Vagina (tissue), 2 donors: ENCODE measurements at places on chromosomes 16 and 17. TPM values are rescaled to one million over a fixed set of nuclear protein-coding genes. Genes with fewer than 3 reads are reported as not detected.

SULT1A2 gene
- total RNA-seq: not detected

NOG gene
- 7.4 TPM for total RNA-seq

HOXB6 gene
- total RNA-seq: 1.2 TPM

CCDC78 gene
- 7.6 TPM for total RNA-seq

CDR2L gene
- 13.5 TPM for total RNA-seq

UNC13D gene
- total RNA-seq: 32.7 TPM

HSD17B2 gene
- total RNA-seq: 2.9 TPM

ZNF385C gene
- 0.49 TPM for total RNA-seq

TOP2A gene
- 16.9 TPM for total RNA-seq

PABPN1L gene
- total RNA-seq: not detected

CACNG3 gene
- total RNA-seq: not detected

DNA sequence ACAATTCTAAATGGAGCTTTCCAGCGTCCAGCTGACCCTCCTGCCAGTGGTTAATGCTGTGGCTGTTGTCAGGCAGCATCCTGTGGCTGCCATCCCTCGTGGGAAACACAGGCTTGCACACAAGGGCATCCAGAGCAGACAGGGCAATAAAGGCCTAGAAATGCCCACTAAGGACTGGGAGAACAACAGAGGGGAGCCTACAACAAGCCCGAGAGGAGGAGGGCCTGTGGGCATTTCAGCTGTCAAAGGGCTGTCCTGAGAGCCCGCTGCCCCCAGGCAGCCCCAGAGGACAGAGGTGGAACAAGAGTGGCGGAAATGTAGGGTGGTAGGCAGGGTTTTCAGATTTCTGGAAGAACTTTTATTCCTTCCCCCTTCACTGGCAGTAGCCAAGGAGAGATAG is 81.1 kb downstream of the TNRC6C start:
- no peak for DNase-seq

GRCh38 chr16:53234836-53235235 is 180.0 kb downstream of the CHD9 start:
- DNase-seq: no peak

- DNase-seq: no peak
These were observed 9.2 kb downstream of the CHD3 start for GRCh38 chr17:7897773-7898172.

GRCh38 chr16:81855552-81856153 is 76.6 kb downstream of the PLCG2 start:
- DNase-seq: no peak

DNA sequence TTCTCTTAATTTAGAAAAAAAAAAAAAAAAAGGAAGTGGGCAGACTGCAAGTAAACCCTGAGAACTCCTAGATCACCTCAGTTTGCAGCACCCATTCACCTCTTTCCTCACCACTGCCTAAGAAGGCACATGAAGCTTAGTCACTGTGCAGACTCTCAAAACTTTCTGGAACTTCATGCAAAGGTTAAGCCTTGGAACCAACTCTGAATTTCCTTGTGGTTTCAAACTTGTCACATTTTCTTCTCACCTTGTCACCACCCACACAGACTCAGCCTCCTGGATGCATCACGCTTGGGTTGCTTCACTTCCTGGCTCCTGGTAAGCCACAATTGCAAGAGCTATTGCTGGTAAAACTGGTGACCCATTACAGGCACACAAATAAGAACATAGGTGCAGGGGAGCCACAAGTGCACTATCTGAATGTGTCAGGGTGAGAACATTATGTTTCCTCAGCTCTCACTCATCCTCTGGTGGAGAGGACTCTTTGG is 15.0 kb upstream of the CPD start:
- DNase-seq: no peak

DNA sequence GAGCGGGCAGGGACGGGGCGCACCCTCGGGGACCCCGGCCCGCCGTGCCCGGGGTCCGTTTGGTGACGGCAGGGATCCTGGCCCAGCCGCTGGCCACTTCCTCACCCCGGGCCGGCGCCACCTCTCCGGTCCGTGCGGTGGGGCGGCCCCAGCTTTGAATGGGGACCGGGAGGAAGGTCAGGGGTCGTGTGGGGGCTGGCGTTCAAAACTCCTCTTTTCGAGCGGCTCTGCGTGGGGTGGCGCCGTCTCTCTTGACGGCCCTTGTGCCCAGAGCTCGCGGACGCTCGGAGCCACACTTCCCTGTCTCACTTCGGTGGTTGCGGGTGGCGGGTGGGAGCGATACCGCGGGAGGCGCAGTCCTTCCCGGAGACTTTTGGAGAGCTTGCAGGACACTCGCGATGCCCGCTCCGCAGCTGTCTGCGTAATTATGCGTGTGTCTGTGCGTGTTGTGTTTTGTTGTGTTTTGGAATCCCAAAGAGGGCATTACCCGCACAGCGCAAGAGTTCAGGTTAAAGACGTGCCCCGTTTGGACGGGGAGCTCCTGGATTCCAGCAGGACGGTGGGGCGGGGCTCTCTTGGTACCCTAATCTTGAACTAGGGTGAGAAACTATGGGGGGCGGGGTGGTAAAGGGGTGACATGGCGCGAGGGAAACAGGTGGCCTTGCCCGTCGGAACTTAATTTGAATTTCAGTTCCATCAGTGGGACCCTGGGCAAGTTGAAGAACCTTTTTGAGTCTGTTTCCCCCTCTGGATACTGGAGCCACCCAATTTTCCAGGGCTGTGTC is 637 bp downstream of the PLCG2 start:
- no peak for DNase-seq

- no peak for DNase-seq
These were observed 29.8 kb downstream of the PLD6 start for GRCh38 chr17:17176341-17176740.

DNA sequence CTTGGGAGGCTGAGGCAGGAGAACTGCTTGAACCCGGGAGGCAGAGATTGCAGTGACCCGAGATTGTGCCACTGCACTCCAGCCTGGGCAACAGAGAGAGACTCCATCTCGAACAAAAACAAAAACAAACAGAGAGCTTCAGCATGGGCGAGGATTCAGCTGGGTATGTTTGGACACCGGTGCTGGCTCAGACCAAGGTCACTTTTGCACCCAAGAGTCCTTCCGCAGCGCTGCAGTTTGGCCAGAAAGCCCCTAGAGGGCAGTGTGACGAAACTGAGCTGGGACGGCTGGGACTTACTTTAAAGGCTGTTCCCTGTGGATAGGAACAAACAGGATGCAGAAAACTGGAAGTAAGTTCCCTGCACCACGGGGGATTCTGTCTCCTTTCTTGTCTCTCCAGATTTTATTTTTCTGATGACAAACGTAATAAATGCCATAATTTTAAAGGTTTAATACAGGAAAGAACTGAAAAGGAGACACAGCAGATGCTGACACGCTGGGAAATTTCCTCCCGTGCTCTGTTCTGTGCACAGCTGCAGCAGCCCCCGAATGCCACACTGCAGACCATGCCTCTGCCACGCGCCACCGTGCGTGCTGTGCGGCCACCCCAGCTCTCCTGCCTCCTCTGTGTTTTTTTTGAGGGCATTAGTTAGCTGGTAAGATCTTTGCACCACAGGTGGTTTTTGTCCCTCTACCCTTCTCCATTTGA is 25.2 kb upstream of the USP36 start:
- DNase-seq: no peak

- DNase-seq: no peak
These were observed 72.9 kb upstream of the ZNF469 start for GRCh38 chr16:88309908-88310265.

- DNase-seq: no peak
These were observed 125.2 kb upstream of the SDK2 start for GRCh38 chr17:73769479-73769878.

GRCh38 chr17:64775701-64776570 is 113.8 kb upstream of the SMURF2 start:
- no peak for DNase-seq

DNA sequence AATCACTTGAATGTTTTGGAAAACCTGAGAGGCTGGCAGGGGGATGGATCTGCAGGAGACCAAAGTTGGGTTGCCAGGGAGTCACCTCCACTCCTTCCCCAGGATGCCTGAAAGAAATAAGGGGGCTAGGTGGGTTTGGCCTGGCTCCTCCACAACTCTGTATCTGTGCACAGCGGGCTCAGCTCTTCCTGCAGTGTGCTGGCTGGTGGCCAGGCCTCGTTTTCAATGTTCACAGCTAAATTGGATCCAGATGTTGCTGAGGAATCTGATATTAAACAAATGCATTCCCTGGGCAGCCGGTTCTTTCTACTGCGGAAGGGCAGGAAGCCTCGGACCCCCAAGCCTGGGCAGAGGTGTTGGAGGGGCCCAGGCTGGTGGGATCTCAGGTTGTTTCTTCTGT is 106.2 kb downstream of the N4BP1 start:
- DNase-seq: no peak

DNA sequence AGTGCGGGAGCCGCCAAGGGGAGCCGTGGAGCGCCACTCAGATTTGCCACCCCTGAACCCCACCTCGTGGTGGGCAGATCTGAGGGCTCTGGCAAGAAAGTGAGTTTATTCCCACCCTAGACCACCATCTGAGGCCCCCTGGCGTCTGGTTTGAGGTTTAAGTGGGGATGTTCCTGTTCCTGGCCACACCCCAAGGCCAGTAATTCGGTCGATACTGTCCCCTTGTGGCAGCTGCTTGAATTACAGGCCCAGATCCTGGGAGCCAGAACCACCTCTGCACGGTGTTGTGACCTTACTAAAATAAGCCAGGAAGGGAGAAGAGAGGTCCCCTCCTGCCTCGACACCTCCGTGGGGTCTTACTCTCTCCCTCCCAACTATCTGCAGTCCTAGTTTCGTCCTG is 3.3 kb upstream of the LAT start:
- no peak for DNase-seq

DNA sequence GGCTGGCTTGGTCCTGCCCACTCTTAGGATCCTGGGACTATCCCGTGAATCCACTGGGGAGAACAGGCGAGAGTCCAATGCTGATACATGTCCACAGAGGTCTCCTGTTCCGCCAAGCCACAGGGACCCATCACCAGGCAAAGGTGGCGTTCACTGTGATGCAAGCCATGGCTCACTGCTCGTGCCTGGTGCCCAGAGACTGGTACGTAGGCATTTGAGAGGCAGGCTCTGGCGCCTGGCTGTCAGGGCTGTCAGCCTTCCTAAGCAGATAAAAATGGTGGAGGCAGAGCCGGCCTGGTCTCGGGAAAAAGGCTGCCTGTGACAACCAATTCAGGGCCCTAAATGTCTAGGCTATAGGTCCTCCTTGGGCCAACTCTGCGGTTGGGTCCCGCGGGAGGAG is 2329.0 kb downstream of the TP53TG3F start:
- DNase-seq: no peak

DNA sequence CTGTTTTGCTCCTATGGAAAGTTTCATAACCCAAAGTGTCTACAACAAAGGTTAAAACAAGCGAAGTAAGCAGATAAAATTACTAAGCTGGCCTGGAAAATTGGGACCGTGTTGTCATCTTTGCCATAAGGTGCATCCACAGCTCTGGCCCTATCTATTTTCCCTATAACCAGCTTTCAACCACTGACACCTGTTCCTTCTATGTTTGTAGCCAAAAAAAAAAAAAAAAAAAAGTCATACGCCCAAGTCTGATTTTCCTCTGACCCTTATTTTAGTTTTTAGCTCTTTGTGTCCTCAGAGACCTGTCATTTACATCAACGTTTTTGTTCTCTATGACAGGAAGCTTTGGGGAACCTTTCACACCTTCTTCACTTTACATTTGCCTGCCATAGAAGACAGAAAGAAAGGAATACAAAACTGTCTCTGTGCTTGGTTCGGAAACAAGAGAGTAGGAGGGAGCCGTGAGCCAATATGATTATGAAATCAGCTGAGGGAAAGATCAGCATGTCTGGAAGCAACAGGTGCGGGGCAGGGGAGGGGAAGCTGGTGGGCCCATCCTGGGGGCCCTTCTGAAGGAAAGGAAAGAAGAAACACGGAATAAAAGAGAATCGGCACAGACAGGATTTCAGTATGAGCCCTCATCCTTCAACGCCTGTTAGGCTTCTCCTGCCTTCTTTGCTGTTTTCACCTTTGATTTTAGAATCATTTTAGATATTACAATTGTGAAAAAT is 8.5 kb downstream of the HS3ST3A1 start:
- no peak for DNase-seq

- DNase-seq: no peak
These were observed 215.3 kb upstream of the SOX9 start for GRCh38 chr17:71905376-71906031.

- no peak for DNase-seq
These were observed 146.3 kb upstream of the NOL11 start for GRCh38 chr17:67571478-67571877.

- DNase-seq: no peak
These were observed 68.1 kb downstream of the MRM3 start for GRCh38 chr17:850086-850850.
